ENCODE measurements at places on chromosomes 3 and 15. TPM values are rescaled to one million over a fixed set of nuclear protein-coding genes. Genes with fewer than 3 reads are reported as not detected.

DNA sequence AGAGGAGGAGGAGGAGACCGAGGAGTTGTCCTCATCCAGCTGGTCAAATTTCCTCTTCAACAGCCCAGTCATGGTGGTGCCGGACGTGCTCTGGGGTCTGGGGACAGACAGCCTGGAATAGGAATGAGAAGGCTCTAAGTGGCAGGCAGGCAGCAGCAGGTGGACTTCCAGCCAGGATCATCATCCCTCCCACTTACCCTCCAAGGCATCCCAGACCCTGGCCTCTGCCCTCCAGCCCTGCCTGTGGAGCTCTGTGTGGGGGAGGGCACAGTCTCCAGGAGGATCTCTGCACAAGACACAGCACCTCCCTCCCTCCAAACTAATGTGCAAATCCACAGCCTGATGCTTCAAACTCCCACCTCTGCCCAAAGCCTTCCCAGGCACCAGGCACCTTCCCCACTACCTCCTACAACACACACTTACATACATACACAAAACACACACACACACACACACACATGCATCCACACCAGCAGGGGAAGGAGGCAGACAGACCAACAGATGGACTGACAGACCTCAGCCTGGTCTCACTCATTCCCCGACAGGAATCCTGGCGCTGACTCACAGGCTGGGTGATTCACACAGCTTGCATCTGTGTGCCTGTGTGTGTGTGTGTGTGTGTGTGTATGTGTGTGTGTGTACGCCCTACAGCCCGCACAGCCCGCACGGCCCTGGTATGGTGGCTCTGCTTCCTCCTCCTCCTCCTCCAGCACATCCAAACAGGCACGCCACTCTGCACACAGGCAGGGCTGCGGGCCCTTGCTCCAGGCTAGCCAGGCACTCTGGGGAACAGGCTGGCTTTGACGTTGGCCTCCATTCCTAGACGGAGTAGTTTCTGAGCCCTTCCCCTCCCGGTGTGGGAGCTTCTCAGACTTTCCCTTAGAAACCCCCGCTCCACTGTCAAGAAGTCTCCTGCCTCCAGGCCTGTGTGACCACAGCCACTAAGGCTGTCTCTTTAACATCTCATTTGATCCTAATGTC lies 6.5 kb downstream of the CSRNP1 start:
- H3K27me3 ChIP-seq = no peaks in the 10 kb centered on the region
- H3K27ac ChIP-seq = peak overlapping the region; percentile 100
- H3K4me1 ChIP-seq = peaks cover 67% of the 10 kb centered on the region
- peaks cover 47% of the 10 kb centered on the region for H3K36me3 ChIP-seq
- H3K4me3 ChIP-seq = peak overlapping the region; percentile 20
- peak; percentile 86 for DNase-seq

DNA sequence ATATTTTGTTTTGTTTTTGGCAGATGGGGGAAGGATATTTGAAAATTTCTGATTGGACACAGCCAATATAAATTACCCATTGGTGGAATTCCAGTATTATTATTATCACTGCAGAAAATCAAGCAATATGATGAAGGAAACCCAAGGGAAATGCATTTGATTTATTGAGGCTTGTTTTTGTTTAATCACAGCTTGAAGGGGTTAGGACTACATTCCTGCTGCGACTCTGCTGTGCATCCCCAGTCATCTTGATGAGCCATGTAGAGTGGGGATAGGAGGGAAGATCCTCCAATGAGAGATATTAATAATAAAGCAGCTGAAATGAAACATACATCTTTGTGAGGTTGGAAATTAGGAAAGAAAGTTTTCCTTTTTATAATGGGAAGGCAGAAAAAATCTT lies 208.6 kb downstream of the GAP43 start:
- no peak for DNase-seq
- H3K27me3 ChIP-seq = no peaks in the 10 kb centered on the region
- no peak overlapping the region for H3K4me3 ChIP-seq
- H3K4me1 ChIP-seq = no peaks in the 10 kb centered on the region
- H3K36me3 ChIP-seq = no peaks in the 10 kb centered on the region

DNA sequence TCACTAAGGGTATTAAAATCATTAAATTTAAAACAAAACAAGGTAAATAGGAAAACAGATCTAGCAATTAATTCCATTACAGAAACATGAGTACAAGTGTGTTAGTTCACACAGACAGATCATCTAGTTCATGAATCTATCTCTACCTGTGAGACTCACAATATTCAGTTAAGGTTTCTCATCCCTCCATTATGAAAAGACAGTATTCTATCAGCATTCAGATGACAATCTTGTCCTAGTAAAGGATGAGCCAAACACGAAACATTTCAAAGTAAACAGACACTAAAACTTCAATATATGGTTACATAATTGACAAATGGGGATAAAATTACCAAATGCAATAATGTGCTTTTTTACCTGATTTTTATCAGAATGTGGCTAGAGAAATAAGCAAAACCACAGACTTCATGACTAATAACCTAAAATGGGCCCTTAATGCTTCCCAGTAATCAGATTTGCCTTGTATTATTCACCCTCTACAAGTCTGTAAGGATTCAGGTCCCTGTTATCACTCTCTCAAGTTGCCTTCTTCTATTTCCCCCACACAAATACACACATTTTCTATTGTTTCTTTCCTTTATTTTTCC lies 126.8 kb downstream of the DLG1 start:
- H3K4me1 ChIP-seq = no peaks in the 10 kb centered on the region
- no peak overlapping the region for H3K27ac ChIP-seq
- H3K4me3 ChIP-seq = no peak overlapping the region
- H3K36me3 ChIP-seq = no peaks in the 10 kb centered on the region

DNA sequence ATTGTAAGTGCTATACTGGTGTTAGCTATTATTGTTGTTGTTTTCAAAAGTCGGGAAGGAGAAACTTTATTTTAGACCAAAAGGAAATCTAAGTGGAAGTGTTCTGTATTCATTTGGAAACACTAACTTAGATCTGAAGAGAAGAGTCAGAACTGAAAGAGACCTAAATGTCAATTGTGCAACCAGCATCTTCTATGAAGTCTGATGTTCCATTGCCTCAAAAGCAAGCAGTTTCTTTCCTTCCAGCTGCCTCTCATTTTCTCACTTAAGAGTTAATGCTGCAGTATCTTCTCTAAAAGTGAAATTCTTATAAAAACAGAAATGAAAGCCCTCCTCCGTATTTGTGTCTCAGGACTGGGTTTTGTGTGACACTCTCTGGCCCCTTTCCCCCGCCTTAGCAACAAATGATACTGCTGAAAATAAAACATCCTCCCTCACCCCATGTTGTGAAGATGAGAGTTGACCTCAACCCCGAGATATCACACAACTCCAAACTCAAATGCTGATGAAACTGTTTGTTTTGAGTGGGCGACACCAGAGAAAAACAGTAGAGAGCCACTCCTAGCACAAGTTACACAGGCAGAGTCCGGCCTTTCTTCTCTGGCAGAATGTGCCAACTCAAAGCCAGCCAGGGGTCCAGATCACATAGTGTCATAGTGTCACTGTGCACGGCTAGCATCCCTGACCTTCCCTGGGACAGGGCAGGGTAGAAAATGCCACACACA lies 48.9 kb downstream of the GLDN start:
- H3K36me3 ChIP-seq = no peaks in the 10 kb centered on the region
- DNase-seq = no peak
- H3K27ac ChIP-seq = no peak overlapping the region

- no peaks in the 10 kb centered on the region for H3K27me3 ChIP-seq
- H3K4me1 ChIP-seq = no peaks in the 10 kb centered on the region
- peak; percentile 95 for DNase-seq
- peak within 1 kb of the TSS; percentile 89 for H3K27ac ChIP-seq
- no peaks in the 10 kb centered on the region for H3K36me3 ChIP-seq
Observed at GRCh38 chr3:44861412-44862225, at the start of gene TMEM42. Gene TMEM42 (plus strand): TSS chr3:44861912. CDS start chr3:44861925, 13 bp downstream.

DNA sequence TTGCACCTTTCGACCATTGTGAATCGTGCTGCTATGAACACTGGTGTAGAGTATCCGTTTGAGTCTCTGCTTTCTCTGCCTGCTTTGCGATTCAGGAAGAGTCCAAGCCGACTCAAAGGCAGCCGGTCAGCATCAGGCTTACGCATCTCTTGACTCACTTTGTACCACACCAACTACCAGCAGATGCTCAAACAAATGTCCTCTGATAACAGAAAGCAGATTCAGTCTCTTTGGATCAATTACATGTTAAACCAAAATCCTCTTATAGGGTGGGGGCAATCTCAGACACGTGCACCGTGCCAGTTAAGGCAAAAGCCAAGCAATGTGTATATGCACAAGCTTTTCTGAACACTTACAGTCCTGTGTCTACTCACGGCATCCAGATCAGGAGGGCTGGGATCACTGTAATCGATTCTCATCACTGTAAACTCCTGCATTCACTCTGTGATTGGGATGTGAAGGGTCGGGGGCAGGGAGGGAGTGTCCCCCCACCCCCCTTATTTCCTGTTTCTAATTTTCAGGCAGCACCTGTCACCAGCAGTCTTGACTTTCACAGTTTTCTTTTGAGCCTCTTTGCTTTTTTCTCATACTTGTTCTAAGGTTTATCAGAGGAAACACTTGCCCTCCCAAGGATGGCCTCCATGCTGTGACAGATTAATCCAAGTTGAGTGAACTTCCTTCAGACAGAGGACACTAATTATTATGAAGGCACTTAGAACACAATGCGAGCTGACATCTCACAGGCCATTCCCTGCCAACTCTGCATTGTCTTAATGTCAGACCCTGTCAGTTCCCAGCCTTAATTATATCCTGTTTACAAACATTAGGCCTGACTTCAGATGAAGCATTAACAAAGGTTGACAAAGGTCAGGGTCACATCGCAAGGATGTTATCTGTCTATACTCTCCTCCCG lies 153.5 kb downstream of the MECOM start:
- no peaks in the 10 kb centered on the region for H3K36me3 ChIP-seq
- H3K4me3 ChIP-seq = no peak overlapping the region
- H3K4me1 ChIP-seq = no peaks in the 10 kb centered on the region
- no peak for DNase-seq

GRCh38 chr3:42984701-42985100 lies 5.6 kb downstream of the GASK1A start:
- no peaks in the 10 kb centered on the region for H3K4me1 ChIP-seq
- no peaks in the 10 kb centered on the region for H3K36me3 ChIP-seq
- peaks cover 1% of the 10 kb centered on the region for H3K27me3 ChIP-seq
- H3K27ac ChIP-seq = no peak overlapping the region
- DNase-seq = no peak

DNA sequence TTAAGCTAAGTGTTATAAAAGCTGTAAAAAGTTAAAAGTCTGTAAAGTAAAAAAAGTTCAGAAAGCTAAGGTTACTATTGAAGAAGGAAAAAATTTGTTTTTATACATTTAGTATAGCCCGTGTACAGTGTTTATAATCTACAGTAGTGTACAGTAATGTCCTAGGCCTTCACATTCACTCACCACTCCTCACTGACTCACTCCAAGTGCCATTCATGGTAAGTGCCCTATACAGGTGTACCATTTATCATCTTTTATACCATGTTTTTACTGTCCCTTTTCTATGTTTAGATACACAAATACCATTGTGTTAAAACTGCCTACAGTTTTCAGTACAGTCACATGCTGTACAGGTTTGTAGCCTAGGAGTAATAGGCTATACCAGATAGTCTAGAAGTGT lies 8.8 kb downstream of the CCDC71 start:
- no peaks in the 10 kb centered on the region for H3K36me3 ChIP-seq
- no peaks in the 10 kb centered on the region for H3K4me1 ChIP-seq
- H3K27me3 ChIP-seq = no peaks in the 10 kb centered on the region
- no peak for DNase-seq

The SLC22A13 gene
- 1.7 TPM for total RNA-seq

Data from Peyer's patch (tissue), 4 donors.